ENCODE measurements at places on chromosomes 12 and 14.

DNA sequence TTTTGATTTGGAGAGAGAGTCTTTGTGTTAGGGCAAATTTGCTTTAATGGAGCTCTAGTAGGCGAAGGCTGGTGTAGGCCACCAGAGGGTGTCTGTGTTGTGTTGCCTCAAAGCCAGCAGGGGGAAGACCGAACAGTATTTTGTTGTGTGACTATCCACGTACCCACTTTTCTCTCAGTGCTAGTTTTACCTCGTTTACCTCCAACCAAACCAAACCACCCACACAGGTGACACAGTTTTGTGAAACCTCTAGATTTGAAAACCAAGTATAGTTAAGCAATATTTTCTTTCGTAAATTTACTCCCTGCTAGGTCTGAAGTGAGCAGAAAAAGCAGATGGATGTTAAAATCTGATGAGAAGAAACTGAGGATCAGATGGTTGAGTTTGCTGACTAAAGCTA is 36.3 kb upstream of the NPFF start:
- no peaks in the 10 kb centered on the region for H3K4me1 ChIP-seq
- H3K27ac ChIP-seq: no peak overlapping the region
- no peak for DNase-seq
- peaks cover 5% of the 10 kb centered on the region for H3K36me3 ChIP-seq
- H3K27me3 ChIP-seq: no peaks in the 10 kb centered on the region

GRCh38 chr14:57755018-57755521 is 110.8 kb downstream of the SLC35F4 start:
- H3K27me3 ChIP-seq: no peaks in the 10 kb centered on the region
- no peaks in the 10 kb centered on the region for H3K4me1 ChIP-seq
- H3K27ac ChIP-seq: no peak overlapping the region
- H3K4me3 ChIP-seq: no peak overlapping the region
- no peaks in the 10 kb centered on the region for H3K36me3 ChIP-seq

DNA sequence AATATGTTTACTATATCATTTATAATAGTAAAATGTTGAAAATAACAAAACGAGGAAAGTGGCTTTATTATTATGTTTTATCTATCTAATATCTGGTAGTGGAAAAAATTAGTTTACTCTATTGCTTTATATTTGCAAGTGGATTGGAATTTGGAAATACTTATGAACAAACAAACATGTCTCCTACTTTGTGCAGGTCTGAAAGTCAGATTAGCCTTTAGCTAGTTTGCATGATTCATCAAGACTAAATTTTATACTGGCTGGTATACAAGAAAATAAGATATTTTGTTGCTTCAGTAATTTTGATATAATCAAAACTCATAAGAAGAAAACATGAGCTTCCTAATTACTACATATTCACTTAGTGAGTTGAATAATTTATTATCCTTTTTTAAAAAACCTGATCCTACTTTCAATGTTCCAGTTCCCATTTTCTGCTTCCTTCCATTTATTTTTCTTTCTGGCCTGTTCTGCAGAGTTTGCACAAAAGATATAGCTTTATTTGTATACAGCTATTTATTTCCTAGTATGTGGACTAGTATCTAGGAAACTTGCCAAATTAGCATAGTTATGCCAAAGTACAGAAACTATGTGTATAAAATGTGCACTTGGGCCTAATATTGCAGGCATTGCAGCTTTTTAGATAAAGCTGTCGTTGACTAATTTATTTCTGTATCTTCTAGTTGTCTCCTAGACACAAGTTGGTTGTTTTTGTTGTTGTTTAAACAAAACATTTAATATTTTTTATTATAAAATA is 122.0 kb downstream of the AKAP6 start:
- H3K27ac ChIP-seq: no peak overlapping the region
- H3K4me1 ChIP-seq: no peaks in the 10 kb centered on the region
- H3K27me3 ChIP-seq: no peaks in the 10 kb centered on the region
- no peak for DNase-seq
- H3K36me3 ChIP-seq: no peaks in the 10 kb centered on the region
- H3K4me3 ChIP-seq: no peak overlapping the region

- no peak for DNase-seq
- no peaks in the 10 kb centered on the region for H3K36me3 ChIP-seq
- no peaks in the 10 kb centered on the region for H3K27me3 ChIP-seq
- no peak overlapping the region for H3K4me3 ChIP-seq
These were observed 907.0 kb downstream of the DIO2 start for GRCh38 chr14:79304279-79304678.

DNA sequence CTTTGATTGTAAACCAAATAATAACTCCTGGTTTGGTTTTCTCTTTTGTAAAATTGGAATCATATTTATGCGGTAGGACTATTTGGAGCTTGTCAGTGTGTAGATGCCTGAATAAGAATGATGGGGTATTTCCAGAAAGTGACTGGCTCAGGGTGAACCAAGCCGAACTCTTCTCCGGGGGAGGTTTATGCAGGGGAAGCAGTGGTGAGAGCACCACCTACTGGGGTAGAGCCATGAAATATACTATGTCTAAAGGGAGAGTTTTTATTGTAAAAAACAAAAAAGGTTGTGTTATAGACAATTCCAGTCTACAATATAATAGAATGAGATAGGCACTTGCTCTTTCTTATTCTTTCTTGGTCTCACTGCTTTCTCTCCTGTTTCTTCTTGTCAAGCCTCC is 222.9 kb upstream of the SLC16A7 start:
- no peaks in the 10 kb centered on the region for H3K27me3 ChIP-seq
- H3K36me3 ChIP-seq: no peaks in the 10 kb centered on the region
- H3K4me1 ChIP-seq: no peaks in the 10 kb centered on the region
- H3K27ac ChIP-seq: no peak overlapping the region
- no peak for DNase-seq
- no peak overlapping the region for H3K4me3 ChIP-seq

- no peaks in the 10 kb centered on the region for H3K4me1 ChIP-seq
- no peaks in the 10 kb centered on the region for H3K36me3 ChIP-seq
- no peak overlapping the region for H3K4me3 ChIP-seq
- DNase-seq: no peak
These were observed 80.1 kb downstream of the DACT1 start for GRCh38 chr14:58717813-58718212.

DNA sequence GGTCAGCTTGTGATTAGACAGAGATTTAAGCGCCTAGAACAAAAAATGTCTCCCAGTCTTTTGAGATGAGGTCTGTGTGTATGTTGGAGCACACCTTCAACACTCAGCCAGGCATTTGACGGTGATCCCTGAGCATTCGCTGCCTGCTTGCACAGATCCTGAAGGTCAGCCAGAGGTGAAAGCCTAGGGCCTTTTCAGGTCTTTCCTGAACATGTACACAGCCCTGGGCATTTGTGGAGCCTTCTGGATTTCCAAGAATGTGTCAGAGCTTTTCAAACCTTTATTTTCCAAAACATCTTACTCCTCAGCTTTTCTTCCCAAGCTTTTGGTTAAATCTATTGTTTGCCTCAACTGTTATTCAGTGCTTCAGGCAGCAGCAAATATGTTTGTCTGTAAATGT is 59.1 kb upstream of the AMN start:
- H3K36me3 ChIP-seq: peaks cover 14% of the 10 kb centered on the region
- H3K27ac ChIP-seq: no peak overlapping the region
- peaks cover 9% of the 10 kb centered on the region for H3K4me1 ChIP-seq
- no peak for DNase-seq
- no peaks in the 10 kb centered on the region for H3K27me3 ChIP-seq

DNA sequence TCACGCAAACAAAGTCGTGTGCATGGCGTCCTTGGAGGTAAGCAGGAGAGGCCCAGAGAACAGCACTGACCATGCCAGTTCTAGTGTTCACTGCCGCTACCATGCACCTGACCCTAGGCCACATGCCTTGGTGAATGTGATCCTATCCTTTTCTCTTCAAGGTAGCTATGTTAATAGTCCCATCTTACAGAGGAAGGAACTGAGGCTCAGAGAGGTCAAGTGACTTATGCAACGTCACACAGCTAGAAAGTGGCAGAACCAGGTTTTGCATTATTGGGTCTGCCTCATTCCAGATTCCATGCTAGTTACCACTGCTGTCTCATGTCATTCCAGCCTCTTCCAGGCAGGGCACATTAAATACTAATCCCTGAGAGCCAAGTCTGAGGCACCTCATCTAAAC is 85.2 kb downstream of the FOXN4 start:
- no peaks in the 10 kb centered on the region for H3K36me3 ChIP-seq
- no peak overlapping the region for H3K4me3 ChIP-seq
- H3K4me1 ChIP-seq: no peaks in the 10 kb centered on the region
- H3K27me3 ChIP-seq: no peaks in the 10 kb centered on the region

DNA sequence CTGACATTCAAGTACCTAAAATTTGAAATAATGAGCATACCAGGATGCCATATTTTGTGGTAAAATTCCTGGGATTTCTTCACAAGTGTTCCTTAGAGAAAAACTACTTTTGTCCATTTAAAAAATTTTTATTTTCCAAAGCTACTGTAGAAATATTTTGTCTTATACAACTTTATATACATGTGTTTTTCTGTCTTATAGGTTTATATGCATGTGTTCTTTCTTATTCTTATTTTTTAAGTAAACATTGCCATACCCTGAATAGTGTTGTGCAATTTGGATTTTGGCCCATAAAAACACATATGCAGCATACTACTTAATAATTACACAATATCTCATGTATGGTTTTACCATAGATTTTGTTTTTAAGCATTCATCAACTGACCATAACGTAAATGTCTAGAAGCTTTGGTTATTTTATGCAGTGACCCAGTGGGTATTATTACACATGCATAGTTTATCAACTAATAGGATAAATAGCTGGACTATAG is 1107.4 kb upstream of the SEL1L start:
- peaks cover 5% of the 10 kb centered on the region for H3K36me3 ChIP-seq
- H3K27ac ChIP-seq: no peak overlapping the region
- no peak for DNase-seq
- no peak overlapping the region for H3K4me3 ChIP-seq
- no peaks in the 10 kb centered on the region for H3K27me3 ChIP-seq

DNA sequence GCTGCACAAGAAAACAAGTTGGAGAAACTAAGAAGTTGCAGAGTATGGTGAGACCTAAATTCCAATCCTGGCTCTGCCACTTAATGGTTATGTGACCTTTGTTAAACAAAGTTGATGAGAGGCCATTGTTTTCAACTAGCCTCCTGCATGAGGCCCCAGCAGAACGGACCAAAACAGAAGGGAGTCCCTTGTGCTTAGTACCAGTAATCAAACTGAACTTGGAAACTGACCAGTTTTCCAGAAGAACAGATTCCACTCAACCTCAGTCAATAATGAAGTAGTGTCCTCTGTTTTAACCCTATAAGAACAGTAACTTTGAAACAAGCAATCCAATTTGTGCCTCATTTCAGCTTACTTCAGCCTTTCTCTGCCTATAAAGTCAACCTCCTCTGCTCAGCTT is 69.9 kb downstream of the C12orf56 start:
- H3K4me1 ChIP-seq: no peaks in the 10 kb centered on the region
- no peak for DNase-seq
- no peak overlapping the region for H3K4me3 ChIP-seq
- no peaks in the 10 kb centered on the region for H3K36me3 ChIP-seq
- H3K27me3 ChIP-seq: peaks cover 11% of the 10 kb centered on the region
- H3K27ac ChIP-seq: no peak overlapping the region

- peaks cover 5% of the 10 kb centered on the region for H3K36me3 ChIP-seq
- H3K27me3 ChIP-seq: peaks cover 5% of the 10 kb centered on the region
- H3K4me3 ChIP-seq: peak overlapping the region; percentile 80
- H3K4me1 ChIP-seq: peaks cover 15% of the 10 kb centered on the region
- H3K27ac ChIP-seq: peak overlapping the region; percentile 64
These were observed 103.9 kb downstream of the ALG10 start for GRCh38 chr12:34126239-34126641.

Data from natural killer cell treated with Interleukin-12 subunit alpha and Interleukin-12 subunit beta and Interleukin-15 and Interleukin-18, amount 100 ng/mL, for 72 hours (primary cell).